ENCODE measurements at places on chromosomes 13 and 19.

DNA sequence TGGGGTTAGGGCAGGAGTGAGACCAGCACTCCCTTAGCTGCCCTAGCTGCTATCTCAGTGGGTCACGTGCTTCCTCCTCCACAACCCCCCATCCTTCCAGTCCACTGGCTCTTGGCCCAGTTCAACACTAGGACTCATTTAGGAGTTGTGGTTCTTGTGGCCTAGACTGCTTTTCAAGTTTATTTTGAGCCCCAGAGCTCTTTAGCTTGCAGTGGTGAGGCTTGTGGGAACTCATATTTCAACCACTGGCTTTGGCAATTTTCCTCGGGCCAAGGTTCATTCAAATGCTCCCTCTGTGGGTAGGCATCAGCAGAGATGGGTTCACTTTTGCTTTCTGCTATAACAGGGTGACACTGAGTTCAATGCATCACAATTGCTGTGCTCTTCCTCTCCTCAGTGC lies 436.2 kb upstream of the SLITRK5 start:
- DNase-seq, result no peak

DNA sequence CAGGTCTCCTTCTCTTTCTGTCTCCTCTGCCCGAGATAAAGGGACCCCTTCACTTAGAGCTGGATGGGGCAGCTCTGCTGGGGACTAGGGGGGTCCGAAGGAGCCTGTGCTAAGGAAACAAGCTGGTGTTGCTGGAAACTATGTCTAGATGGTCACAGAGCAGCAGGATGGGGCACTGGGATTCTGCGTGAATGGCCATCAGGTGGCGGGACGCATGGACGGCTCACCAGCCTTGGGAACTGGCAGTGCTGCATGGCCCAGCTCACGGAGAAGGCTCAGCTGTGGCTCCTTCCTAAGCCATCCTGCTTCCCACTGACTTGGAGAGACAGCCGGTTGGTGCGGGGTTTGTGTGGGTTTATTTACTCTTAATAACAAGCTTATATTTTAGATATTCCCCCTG lies 411.8 kb downstream of the ZNF536 start:
- no peak for DNase-seq

DNA sequence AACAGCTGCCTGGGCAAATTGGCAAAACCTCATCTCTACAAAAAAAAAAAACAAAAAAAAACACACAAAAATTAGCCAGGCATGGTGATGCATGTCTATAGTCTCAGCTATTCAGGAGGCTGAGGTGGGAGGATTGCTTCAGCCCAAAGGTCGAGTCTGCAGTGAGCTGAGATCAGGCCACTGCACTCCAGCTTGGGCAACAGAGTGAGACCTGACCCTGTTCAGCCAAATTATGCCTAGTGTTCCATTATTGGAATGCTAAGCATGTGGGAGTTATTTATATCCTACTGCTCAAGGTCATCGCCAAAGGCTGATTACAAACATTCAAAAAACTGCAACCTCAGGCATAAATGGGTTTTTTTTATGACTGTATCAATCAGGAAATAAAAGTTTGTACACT lies 1251.0 kb upstream of the PCDH9 start:
- no peak for DNase-seq

GRCh38 chr13:42036711-42037110 lies 11.7 kb upstream of the DGKH start:
- no peak for DNase-seq

DNA sequence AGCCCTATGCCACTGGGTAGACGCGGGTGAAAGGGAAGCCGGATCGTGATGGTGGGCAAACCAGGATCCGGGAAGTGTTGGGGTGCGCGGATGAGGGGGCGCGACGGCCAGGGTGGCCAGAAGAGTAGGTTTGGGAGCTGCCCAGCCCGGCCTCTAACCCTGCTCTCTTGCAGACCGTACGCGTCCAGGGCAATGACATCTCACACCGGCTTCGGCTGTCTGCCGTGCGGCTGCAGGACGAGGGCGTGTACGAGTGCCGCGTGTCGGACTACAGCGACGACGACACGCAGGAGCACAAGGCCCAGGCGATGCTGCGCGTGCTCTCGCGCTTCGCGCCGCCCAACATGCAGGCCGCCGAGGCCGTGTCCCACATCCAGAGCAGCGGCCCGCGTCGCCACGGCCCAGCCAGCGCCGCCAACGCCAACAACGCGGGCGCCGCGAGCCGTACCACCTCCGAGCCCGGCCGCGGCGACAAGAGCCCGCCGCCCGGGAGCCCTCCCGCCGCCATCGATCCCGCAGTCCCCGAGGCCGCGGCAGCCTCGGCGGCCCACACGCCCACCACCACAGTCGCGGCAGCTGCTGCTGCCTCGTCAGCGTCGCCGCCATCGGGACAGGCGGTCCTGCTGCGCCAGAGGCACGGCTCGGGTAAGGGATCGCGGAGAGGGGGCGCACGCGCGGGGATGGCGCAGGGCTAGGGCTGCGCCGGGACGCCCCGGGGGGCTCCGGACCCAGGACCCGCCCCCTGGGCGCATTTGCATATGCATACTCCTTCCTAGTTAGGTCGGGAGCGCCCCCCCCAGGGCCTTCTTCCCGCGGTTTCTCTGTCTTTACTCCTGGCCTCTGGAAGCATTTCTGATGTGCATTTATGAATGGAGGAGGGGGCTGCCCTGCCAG lies 4.1 kb downstream of the VSTM2B start:
- no peak for DNase-seq

- no peak for DNase-seq
These were observed 117.8 kb downstream of the RAB20 start for GRCh38 chr13:110443622-110444225.

GRCh38 chr13:78334059-78334458 lies 269.3 kb downstream of the POU4F1 start:
- DNase-seq, result no peak

GRCh38 chr19:19262190-19263057 lies 10.7 kb downstream of the TM6SF2 start:
- DNase-seq, result no peak

- DNase-seq, result no peak
These were observed 7.0 kb upstream of the TSC22D1 start for GRCh38 chr13:44583137-44583536.

DNA sequence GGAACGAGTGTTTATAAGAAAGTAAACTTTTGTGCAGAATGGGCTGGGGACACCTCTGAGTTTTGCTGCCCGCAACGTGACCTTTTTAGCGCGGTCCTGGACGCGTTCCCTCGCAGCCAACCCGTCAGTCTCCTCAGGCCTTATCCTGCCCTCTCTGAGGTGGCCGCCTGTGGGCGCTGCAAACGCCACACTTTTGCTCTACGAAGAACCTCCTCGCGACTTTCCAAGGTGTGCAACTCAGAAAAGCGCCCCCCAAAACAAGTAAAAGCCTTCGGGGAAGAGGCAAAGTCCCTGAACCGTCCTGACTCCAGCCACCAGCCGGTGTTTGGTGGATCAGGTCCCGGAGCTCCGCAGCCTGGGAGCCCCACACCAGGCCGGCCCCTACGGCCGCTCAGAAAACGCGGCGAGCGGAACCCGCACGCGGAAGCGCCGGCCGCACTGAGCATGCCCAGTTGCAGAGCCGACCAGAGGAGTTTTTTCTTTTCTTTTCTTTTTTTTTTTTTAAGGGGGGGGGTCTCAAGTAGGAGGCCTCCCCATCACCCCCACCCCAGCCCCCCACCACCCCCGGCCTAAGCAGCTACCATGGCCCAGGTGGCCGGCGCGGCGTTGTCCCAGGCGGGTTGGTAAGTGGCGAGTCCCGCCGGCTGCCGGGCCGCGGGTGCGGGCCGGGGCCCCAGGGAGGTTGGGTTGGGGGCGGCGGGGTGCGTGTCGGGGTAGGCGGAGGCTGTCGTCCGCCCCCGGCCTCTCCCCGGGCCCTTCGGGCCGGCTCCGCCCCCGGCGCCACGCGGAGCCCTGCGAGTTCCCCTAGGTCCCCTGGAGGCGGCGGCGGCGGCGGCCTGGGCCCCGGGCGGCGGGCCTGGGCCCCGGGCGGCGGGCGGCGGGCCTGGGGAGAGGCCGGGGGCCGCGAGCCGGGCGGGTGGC lies at the start of gene TDRD3:
TSS of gene TDRD3 (plus strand) at position 438 of the 921 bp plus-strand sequence. CDS start at position 583, 145 bp downstream.
- peak; percentile 98 for DNase-seq

- peak; percentile 97 for DNase-seq
These were observed 114.9 kb upstream of the TMTC4 start for GRCh38 chr13:100789481-100789880.

DNA sequence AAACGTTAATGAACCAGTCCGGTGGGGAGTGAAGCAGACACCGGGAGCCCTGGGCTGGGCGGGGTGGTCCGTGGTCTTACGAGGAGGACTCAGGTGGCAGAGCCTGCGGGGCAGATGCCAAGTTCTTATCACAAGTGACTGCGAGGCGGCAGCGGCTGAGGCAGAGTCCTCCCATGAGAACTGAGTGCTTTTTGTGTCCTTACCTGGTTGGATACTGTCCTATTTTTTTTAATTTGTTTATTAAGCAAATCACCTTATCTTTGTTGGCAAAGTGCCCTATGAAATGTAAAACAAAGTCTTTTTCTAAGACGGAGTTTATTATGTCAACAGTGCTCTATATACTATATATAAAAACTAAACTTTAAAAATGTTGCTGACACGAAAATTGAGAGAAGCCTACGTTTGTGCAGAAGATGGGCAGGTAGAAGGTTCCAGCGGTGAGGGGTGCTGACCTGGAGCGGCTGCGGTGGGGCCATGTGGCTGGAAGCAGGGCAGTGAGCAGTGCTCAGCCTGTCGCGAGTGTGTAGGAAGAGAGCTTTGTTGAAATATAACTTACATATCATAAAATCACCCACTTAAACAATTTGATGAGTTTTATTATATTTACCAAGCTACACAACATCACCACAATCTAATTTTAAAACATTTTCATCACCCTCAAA lies 82.2 kb downstream of the ATP11A start:
- DNase-seq, result no peak
